NCI-H1930 (cell line): ENCODE measurements at places on chromosomes 1 and 21.

DNA sequence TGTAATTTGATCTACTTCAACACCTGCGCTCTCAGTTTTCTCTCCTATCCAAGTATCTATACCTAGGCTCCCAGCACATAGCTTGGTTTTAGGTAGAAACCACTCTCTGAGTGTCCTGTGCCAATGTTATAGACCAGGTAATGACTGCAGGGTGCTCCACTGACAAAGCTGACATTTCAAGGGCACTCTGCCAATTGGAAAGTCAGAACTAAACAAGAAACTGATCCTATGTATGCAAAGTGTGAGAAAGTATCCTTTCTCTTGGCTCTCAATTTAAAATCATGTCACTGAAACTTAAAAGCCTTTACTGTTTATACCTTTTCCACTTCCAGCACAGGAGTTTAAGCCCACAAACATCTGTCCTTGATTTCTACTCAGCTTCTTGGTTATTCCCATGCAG, 45.0 kb upstream of the AIM2 start:
- DNase-seq, result no peak

DNA sequence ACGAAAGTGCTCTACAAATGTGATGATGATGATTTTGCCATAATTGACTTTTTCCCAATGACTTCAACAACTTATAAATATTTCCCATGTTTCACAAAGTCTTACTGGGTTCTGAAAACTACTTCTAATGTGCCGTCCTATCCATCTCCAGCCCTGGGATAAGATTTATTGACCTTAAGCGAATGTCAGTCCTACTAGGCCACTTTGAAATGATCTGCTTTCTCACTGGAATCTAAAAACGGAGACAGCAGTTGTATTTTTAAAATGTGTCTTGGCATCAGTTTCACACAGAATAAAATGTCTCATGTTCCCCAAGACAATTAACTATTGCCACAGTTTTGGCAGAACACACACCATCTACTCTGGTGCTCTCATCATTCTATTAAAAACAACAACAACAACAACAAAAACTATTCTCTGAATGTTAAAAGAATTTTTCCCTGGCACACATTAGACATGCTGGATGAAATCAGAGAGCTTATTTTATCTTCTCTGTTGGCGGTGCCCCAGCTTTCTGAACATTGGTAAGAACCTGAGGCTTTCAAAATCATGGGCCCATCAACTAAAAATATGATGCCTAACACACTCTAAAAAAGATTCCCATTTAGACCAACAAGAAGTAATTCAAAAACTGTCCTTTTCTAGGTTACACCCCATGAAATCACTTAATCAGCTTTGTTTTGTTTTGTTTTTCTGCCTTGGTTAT, 23.1 kb upstream of the DNASE2B start:
- DNase-seq, result no peak

- no peak for DNase-seq
Observed at GRCh38 chr1:200191993-200192392, 164.5 kb downstream of the NR5A2 start.

GRCh38 chr1:85118751-85119150, 70.5 kb upstream of the MCOLN3 start:
- no peak for DNase-seq

DNA sequence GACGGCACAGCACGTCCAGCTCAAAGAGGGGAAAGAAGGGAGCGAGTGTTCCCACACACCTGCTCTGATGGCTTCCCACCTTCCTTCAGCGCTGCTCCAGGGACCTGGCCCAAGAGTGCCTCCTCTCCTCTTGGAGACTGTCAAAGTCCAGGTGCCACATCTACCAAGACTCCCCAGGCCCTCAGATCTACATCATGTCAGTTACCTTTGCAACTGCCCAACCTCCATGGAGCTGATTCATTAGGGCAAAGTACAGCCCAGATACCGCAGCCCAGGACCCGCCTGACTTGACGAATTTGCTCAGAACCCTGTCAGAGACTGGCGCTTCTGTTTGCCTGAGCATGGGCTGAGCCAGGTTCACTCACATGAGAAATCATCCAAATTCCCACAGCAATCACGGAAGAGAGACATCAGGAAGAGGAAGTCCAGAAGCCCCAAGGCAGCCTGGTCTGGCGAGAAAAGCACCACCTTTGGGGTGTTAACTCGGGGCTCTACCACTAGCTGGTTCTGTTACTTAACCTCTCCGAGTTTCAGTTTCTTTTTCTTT, at the start of gene SEC16B:
SEC16B (minus strand) TSS at position 234 of the 547 bp plus-strand sequence. CDS start 2,077 bp downstream, outside the sequence.
- no peak for DNase-seq

DNA sequence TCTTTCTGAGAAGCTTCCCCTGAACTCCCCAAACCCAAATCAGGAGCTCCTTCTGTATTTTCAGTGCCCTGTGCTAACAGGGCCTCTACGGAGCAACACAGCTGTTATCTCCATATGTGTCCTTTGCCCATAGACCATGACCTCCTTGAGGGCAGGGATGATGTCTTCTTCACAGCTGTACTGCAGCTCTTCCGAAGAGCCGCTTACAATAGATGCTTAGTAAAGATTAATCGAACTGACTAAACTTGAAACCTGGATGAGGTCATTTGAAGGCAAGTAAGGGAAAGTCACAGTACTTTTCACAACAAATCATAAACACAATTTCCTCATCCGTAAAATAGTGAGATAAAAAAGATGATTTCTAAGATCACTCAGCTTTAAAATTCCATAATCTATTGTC, 4.4 kb upstream of the KCNN3 start:
- no peak for DNase-seq

DNA sequence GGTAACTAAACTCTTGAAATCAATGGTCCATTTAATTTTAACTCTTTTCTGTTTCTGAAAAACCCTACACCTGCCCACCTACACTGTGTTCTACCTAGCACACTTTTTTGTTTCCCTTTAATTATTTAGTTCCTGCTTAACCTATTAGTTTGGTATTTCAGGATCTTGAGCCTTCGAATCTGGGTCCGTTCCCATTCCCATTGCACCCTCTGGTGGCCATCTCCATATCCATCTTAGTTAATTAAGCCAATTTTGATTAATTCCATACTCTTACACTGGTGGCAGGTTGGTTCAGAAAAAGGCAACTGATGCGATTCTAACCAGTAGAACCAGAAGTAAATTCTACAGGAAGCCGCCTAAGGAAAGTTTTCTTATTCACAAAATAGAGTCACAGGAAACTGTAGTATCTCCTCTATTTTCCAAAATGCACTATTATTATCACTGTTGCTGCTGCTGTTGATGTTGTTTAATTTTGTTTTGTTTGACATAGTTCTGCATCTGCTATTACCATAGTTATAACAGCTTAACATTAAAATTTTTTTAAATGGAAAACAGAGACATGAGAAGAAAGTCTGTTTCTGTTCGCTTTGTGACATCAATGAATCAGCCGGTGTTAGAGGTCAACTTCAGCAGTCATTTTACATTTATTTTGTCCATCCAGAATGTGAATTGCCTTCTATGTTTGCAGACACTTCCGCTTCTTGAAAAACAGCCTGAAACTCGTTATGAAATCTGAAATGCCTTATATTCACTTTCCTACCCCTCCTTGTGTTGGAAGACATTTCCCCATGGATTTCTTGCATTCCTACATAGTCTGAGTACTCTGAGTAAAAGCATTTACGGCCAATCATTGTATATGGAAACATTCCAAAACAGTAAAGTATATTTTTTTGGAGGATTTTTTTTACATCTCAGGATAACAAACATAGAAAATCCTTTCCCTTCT, 115.5 kb upstream of the NCAM2 start:
- no peak for DNase-seq

DNA sequence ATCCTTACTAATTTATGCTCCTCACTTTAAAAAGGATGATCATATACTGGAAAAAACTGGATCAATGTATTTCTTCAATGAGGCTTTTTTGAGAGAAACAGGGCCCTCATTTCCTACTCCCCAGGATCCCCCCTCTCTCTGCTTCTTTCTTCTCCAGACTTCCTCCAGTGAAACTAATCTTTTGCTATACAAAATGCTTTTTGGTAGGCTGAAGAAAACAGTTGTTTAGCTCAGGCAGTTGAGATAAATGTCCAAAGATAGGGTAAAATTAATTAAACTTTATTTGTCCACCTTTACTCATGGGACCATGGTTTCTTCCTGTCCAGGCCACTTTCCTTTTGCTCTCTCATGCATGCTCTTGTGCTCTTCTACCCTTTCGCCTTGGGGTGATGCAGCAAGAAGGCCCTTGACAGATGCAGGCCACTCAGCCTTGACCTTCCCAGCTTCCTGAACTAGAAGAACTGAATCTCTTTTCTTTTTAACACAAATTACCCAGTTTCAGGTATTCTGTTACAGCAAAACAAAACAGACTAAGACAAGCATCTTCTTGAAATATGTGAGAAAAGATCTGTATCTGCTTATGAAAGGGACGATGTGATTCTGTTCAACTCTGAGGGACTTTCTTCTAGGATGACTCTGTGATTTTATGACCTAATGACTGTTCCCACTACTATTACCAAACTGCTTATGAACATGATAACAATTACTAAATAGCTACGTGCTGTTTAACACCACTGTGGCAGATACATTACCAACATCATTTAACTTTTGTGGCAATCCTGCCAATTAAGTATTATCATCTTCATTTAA, 63.7 kb downstream of the NVL start:
- DNase-seq, result no peak

DNA sequence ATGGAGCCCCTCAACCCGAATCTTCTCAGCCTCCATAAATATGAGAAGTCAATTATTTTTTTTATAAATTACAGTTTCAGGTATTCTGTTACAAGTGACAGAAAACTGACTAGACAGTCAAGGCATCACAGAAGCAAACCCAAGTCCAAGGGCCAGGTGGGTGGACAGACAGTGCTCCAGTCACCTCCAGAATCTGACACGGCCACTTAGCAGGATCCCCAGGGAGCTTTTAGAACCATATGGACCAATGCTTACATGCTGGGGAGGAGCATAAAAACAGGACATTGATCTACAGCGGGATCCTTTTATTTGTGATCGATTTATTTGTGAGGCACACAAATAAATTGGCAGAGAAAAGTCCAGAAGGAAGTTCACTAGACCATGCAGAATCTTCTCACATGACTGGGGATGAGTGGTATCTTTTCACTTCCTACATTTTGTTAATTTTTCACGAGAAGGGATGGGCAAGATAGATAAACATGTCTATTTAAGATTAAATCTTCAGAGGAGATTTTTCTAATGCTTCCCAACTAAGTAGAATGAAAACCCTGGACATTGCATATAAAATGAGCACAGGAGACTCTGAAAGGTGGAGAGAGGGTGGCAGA, 15.0 kb downstream of the ZNF496 start:
- DNase-seq, result no peak

DNA sequence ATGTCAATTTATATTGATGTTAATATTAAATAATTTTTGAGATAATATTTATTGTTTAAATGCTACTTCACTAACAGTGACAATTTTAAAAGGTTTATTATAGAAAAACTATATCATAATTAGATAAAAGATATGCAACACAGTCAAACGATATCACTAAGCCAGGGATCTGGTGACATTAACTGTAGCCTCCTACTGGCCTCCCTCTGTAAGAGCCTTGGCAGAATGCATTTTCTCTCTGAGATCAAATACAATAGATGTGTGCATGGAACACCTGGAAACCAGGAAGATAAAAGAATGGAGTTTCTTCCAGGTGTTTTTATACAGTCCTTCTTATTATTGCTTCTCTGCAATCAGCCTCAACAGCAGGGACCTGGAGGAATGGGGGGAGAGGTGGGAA, 1762.1 kb downstream of the BRINP3 start:
- DNase-seq, result no peak

GRCh38 chr21:24938573-24938972, 668.7 kb downstream of the MRPL39 start:
- no peak for DNase-seq

DNA sequence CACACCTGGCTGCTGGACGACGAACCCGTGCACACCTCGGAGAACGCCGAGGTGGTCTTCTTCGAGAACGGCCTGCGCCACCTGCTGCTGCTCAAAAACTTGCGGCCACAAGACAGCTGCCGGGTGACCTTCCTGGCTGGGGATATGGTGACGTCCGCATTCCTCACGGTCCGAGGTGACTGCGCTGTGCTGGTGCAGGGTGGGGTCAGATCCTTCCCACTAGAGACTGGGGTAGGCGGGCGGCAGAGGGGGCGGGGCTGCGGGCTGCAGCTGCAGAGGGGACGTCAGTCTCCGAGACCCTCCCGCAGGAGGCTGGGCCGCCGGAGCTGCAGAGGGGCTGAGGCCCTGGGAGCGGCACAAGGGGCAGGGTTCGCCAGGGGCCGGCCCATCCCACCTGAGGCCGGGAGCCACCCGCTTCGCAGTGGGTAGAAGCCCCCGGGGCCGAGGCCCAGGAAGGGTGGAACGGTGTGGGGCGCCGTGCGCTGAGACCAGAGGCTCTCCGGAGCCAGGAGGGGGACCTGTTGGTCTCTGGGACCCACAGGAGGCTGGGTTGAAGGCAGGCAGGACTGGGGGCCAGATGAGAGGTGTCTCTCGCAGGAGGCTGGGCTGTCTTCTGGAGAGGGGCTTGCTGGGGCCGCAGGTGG, 90.6 kb downstream of the TRIM11 start:
- no peak for DNase-seq

GRCh38 chr21:35617491-35617890, 442.8 kb downstream of the SETD4 start:
- DNase-seq, result no peak

DNA sequence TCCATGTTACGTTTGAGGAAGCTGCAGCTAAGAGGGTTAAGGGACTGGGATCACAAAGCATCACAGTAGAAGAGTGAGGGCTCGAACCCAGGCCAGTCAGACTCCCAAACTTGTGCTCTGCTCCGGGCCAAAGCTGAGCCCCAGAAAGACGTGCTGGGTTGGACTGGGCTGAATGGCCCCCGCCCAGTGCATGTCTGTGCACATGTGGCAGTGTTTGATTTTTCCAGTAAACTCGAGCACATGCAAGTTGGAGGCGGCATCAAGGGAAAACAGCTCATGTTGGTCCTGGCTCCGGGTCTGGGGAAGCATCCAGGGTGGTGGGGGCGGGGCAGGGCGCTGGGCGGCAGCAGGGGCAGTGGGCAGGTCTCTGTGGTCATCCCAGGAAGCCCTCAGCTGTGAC, 39.8 kb upstream of the WNT4 start:
- DNase-seq, result no peak

DNA sequence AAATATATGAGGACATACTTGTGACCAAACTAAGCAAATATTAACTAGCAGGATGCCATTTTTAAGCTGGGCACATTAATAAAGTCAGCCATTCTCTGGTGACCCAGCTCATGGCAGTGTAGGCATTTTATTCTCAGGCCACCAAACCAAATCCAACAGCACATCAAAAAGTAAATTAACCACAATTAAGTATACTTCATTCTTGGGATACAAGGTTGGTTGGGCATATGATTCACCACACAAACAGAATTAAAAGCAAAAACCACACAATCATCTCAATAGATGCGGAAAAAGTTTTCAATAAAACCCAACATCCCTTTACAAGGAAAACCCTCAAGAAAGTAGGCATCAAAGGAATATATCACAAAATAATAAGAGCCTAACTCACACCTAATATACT, 101.3 kb downstream of the FAF1 start:
- DNase-seq, result no peak

GRCh38 chr1:26291433-26291832, 11.5 kb downstream of the SH3BGRL3 start:
- no peak for DNase-seq
